ENCODE measurements at places on chromosomes 11 and 22.

DNA sequence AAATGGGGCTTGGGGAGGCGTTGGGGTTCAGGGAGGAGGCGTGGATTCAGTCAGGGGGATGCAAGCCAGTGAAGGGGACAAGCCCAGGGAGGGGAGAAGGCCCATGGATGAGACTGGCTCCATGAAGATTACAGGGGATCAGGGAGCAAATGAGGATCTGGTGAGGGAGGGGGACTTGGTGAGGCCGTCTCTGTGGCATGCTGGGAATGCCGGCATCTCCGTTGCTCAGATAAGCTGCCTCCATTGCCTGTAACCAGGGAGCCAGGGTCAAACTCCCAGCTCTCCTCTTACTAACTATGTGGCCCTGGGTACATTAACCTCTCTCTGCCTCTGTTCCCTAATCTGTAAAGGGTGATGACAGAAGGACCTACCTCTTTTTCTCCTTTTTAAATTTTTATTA lies 38.7 kb downstream of the TPBGL start:
- no peak for DNase-seq
- H3K4me1 ChIP-seq = peaks cover 36% of the 10 kb centered on the region
- H3K27ac ChIP-seq = no peak overlapping the region
- no peak overlapping the region for H3K4me3 ChIP-seq

- H3K4me1 ChIP-seq = peaks cover 23% of the 10 kb centered on the region
- H3K27ac ChIP-seq = no peak within 1 kb of the TSS
- H3K27me3 ChIP-seq = no peaks in the 10 kb centered on the region
- H3K4me3 ChIP-seq = peak within 1 kb of the TSS; percentile 91
- DNase-seq = peak; percentile 97
Observed at GRCh38 chr11:78188286-78189173, at the start of the genes KCTD21 and USP35. Gene KCTD21, minus strand, starts transcription at chr11:78188626. Its CDS starts 14,072 bp downstream, at chr11:78174554. Gene USP35, plus strand, starts transcription at chr11:78188919. Its CDS starts 7,327 bp downstream, at chr11:78196246.

- peaks cover 1% of the 10 kb centered on the region for H3K36me3 ChIP-seq
- peaks cover 24% of the 10 kb centered on the region for H3K4me1 ChIP-seq
- peak overlapping the region; percentile 65 for H3K27ac ChIP-seq
- H3K4me3 ChIP-seq = no peak overlapping the region
- no peak for DNase-seq
- H3K27me3 ChIP-seq = no peaks in the 10 kb centered on the region
Observed at GRCh38 chr11:12771875-12772274, 97.7 kb downstream of the TEAD1 start.

- no peaks in the 10 kb centered on the region for H3K27me3 ChIP-seq
- no peak overlapping the region for H3K4me3 ChIP-seq
- peaks cover 5% of the 10 kb centered on the region for H3K4me1 ChIP-seq
- H3K27ac ChIP-seq = no peak overlapping the region
Observed at GRCh38 chr11:31782257-31782656, 28.9 kb downstream of the PAX6 start.

DNA sequence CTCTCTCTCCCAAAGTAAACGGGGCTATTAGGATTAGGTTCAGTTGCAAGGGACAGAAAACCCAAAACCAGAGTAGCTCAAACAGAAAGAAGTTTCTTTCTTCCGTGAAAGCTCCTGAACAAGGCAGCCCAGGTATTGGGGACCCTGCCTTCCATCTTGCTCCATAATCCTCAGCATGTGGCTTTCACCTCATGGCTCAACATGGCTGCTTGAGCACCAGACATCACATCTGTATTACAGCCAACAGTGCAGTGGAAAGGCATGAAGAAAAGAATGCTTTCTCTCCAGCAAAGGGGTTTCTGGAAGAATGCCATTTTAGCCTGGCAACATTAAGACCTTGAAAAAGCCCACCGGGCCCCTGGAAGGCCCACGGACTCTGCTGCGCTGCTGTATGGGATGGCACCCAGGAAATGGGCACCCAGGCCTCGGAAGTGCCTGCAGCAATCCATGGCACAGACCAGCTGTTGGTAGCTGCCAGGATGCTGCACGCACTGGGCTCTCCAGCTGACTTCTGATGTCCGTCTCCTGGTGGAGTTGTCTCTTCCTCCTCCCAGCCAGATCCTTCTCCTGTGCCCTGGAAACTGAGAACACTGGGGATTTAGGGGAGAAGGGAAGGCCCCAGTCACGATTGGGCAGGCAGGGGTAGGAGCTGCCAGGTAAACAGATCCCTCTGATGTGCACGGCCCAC lies 22.6 kb downstream of the PDGFB start:
- no peak for DNase-seq
- H3K4me3 ChIP-seq = no peak overlapping the region
- H3K27me3 ChIP-seq = no peaks in the 10 kb centered on the region
- H3K27ac ChIP-seq = no peak overlapping the region

DNA sequence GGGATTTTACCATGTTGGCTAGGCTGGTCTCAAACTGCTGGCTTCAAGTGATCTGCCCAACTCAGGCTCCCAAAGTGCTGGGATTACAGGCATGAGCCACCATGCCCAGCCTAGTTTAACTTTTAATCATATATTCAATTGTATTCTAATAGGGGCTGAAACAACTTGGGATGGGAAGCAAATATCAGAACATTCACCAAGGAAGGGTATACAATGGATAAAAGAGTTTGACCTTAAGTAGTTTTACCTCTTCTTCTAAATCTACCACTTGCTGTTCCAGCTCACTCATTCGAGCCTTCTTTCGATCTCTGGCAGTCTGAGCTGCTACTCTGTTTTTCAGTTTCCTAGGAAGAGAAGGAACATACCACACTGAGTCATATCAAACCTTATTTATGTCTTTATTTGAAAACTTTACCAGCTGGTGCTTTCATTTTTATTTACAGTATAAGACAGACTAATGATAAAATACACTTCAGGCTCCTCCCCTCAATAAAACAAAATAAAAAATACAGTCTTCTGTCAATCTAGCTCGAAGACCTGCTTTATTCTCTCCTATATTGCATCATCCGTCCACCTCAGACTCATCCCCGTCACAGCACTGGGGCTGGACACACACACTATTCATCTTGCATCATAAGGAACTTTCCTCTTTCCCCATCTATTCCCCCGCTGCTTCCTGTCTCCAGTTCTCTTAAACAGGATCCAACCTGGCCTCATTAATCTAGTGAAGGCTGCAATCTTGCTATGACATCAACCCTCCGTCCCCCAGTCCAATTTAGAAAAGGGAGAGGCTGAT lies 1.4 kb downstream of the XBP1 start:
- DNase-seq = no peak
- peaks cover 54% of the 10 kb centered on the region for H3K36me3 ChIP-seq
- H3K4me3 ChIP-seq = peak overlapping the region; percentile 80
- no peaks in the 10 kb centered on the region for H3K27me3 ChIP-seq
- peak overlapping the region; percentile 95 for H3K27ac ChIP-seq

- 0 out of 2 replicates have a peak overlapping the region, but pooled peaks have one; percentile 41 for H3K27ac ChIP-seq
- H3K4me1 ChIP-seq = no peaks in the 10 kb centered on the region
- DNase-seq = no peak
- H3K27me3 ChIP-seq = no peaks in the 10 kb centered on the region
Observed at GRCh38 chr11:70360211-70360610, 38.1 kb upstream of the CTTN start.

DNA sequence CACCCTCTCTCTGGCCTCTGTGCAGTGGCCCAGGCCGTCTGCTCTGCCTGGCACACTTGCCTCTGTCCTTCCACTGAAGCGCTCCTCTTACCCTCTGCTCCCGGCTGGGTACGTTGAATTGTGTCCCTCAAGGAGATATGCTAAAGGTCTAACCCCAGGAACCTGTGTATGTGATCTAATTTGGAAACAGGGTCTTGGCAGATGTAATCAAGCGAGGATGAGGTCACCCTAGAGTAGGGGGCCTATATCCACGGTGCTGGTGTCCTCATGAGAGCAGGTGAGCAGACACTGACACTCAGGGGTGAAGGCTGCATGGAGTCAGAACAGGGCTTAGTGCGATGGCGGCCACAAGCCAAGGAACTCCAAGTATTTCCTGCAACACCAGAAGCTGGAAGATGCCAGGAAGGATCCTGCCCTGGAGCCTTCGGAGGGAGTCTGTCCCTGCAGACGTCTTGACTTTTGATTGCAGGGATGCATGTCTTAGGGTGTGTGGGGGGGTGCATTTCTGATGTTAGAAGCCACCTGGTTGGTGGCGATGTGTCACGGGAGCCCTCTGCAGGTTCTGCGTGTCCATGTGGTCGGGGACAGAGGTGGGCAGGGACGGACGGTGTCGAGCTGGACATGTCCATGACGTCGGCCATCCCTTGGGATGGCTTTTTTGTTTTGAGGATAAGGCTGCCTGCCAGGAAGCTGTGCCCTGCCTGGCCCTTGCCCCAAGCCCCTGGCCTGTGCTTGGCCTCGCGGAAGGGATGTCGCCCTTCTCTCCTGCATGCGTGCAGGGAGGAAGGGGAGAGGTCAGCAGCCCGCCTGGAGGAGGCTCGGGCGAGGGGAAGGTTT lies 68.6 kb downstream of the LRP5 start:
- H3K27ac ChIP-seq = peak overlapping the region; percentile 59
- H3K27me3 ChIP-seq = no peaks in the 10 kb centered on the region
- H3K4me3 ChIP-seq = no peak overlapping the region
- peaks cover 6% of the 10 kb centered on the region for H3K36me3 ChIP-seq

- no peak for DNase-seq
- H3K4me1 ChIP-seq = peaks cover 6% of the 10 kb centered on the region
Observed at GRCh38 chr11:111283945-111284481, 14.3 kb upstream of the POU2AF3 start.

GRCh38 chr11:79019975-79020374 lies 420.9 kb downstream of the TENM4 start:
- peaks cover 2% of the 10 kb centered on the region for H3K27me3 ChIP-seq
- H3K27ac ChIP-seq = no peak overlapping the region
- no peak overlapping the region for H3K4me3 ChIP-seq
- no peak for DNase-seq

DNA sequence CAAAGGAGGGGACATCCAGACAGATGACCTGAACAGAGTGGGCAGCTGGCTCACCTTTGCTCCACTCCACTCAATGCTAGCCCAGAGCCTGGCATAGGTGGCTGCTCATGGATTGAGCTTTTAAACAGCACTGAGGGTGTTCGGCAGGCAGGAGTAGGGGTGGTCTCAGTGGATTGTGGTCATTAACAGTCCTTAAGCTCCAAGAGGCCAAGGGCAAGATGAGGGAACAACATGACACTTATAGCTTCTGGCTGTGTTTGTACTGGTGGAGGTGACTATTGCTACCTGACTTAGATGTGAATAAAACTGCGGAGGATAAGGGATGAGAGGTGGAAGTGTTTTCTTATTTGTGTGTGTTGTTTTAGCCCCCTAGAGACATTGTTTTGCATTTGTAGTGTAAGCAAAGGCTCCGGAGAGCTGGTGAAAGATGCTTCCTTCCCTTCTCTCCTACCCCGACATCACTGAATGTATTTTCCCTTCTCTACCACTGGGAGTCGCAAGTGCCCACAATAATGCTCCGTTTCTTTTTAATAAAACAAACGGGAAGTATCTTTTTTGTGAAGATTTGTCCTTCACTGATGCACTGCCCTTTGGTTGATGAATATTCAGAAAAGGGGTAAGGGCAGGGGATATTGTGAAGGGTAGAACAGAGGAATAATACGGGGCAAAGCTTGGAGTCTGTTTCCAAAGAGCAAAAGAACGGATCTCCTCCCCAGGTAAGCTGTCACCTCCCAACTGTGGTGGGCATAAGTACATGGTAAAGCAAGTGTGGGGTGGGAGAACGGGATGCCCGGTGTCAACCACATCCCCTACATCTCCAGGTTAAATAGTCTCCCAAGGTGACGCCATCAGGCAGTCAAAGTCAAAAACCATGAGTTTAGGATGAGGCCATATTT lies 27.5 kb upstream of the MTNR1B start:
- H3K27me3 ChIP-seq = no peaks in the 10 kb centered on the region
- no peak overlapping the region for H3K27ac ChIP-seq
- H3K4me1 ChIP-seq = peaks cover 6% of the 10 kb centered on the region
- DNase-seq = no peak

DNA sequence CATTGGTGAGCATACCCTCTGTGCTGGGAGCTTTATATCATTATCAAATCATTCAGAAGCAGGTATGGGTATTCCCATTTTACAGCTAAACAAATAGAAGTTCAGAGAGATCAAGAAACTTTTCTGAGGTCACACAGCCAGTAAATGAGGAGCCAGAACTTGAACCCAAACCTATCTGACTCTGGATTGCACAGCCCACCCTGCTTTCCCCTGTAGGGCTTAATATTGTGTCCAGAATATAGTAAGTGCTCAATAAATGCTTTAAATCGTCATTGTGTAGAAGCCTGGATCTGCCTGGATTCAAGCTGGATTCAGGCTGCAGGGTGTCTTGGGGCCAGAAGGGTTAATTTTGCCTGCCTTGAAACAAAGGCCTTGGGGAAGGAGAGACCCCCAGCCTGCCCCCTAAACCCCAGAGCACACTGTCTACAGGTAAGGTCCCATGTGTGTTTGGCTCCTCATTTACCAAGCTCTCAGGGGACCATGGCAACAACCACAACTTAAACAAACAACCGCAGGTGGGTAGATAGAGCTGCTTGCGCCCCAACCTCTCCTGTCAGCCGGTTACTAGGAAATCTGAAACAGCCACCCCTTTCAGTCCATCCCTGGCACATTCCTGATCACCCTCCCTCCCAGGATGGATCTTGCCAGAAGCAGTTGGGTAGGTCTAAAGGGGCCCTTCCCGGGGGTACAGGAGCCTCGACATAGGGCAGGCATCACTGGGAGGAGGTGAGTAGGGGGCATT lies 3.0 kb upstream of the SEC14L3 start:
- H3K4me3 ChIP-seq = no peak overlapping the region
- peaks cover 5% of the 10 kb centered on the region for H3K27me3 ChIP-seq
- no peak overlapping the region for H3K27ac ChIP-seq
- H3K4me1 ChIP-seq = peaks cover 5% of the 10 kb centered on the region
- H3K36me3 ChIP-seq = no peaks in the 10 kb centered on the region
- DNase-seq = peak; percentile 18

DNA sequence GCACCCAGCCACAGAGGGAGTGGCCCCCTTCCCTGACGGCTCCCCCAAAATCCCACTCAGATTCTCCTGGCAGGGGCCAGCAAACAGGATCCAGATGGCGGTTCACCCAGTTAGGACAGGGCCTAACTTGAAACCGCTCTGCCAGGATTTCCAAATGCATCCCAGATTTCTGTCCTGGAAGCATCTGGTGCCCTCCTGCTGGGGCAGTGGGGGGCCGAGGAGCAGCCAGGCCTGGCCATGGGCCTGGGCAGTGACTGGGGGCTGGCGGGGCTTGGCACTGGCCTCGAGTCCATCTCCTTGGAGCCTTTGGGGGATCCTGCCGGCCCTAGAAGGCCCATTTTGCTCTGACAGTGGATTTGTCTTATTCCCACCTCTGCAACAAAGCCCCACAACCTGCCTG lies 17.9 kb upstream of the EMID1 start:
- H3K27ac ChIP-seq = no peak overlapping the region
- H3K27me3 ChIP-seq = no peaks in the 10 kb centered on the region

DNA sequence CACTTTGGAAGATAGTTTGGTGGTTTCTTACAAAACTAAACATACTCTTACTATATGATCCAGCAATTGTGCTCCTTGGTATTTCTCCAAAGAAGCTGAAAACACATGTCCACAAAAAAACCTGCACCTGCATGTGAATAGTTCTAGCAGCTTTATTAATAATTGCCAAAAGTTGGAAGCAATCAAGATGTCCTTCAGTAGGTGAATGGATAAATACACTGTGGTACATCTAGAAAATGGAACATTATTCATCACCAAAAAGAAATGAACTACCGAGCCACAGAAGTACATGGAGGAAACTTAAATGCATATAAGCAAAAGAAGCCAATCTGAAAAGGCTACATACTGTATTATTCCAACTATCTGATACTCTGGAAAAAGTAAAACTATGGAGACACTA lies 569.1 kb upstream of the CCDC90B start:
- no peak overlapping the region for H3K27ac ChIP-seq
- no peak for DNase-seq
- H3K36me3 ChIP-seq = peaks cover 7% of the 10 kb centered on the region
- H3K4me1 ChIP-seq = peaks cover 9% of the 10 kb centered on the region
- H3K4me3 ChIP-seq = no peak overlapping the region
- H3K27me3 ChIP-seq = no peaks in the 10 kb centered on the region

Data from WTC11 (cell line).